ENCODE measurements at places on chromosomes 7 and 10.

- no peak for DNase-seq
These were observed 60.4 kb downstream of the VIPR2 start for GRCh38 chr7:159084069-159084801.

DNA sequence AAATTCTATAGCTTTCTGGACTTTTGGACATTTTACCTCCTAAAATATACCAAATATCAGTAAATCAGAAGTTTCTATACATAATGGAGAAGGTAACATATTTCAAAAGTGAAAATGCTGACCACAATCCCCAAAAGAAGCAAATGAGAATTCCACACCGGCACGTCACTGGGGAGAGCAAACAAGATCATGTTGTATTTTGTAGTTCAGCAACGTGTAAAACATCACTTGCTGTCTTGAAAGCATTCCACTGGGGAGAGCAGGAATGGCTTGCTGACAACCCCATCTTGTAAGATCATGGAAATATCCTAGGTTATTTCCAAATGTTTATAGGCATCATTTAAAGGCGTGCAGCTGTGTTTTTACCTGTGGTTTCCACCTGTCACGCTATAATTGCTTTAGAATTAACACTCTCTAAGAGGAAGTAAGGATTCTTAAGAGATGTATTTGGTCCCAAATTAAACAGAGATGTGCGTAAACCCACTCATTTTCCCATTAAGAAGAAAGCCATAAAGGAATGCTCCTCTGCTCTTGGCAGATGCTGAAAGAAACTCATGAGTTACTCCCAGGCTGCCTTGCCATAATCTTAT lies 397.1 kb upstream of the POT1 start:
- DNase-seq: no peak

DNA sequence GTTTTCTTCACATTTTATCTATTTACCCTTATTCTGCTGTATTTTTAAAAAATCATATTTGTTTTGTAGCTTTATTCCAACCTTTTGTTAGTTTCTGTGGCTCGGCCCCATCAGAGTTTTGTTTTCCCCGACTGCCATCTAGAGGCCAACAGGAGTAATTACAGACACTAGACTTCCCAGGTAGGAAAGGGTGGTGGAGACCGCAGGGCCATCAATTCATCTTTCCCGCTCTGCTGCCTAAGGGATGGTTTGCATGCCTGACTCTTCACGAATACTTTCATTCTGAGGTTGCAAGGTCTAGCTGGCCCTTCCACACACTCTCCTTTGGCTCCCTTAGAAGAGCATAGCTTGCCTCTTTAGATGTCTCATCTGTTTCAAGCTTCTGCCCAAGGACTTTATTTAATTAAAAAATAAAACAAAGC lies 38.3 kb downstream of the LYZL2 start:
- DNase-seq: peak; percentile 63

DNA sequence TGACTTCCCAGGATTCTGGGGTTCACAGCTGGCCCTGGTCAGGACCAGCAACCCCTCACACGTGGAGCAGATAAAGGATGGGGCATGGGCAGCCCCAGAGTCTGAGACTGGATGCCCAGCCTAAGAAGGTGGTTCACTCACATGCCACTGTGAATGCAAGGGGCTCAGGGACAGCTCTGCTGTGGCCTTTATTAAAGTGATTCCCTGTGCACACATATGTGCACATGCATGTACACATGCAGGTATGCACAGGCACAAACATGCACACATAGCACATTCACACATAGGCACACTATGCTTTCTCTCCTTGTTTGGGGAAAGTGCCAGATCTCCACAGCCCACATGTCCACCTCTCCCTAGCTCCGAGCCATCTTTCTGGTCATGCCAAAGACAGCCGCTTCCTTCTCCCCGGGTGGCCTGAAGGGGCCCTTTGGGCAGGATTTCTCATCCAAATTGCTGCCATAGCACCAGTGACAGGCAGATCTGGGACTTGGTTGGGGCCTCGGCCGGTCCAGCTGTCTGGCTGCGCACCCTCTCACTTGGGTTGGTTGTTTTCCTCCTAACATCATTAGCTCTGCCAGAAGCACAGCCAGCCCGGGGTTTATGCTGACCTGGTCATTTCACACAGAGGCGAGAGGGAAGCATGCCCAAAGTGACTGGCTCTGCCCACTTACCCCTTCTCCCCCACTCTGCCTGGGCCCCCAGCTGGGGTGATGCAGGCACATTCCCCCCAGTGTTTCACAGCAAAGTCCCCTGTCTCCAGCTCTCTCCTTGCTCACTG lies 1.4 kb downstream of the GCK start:
- no peak for DNase-seq

DNA sequence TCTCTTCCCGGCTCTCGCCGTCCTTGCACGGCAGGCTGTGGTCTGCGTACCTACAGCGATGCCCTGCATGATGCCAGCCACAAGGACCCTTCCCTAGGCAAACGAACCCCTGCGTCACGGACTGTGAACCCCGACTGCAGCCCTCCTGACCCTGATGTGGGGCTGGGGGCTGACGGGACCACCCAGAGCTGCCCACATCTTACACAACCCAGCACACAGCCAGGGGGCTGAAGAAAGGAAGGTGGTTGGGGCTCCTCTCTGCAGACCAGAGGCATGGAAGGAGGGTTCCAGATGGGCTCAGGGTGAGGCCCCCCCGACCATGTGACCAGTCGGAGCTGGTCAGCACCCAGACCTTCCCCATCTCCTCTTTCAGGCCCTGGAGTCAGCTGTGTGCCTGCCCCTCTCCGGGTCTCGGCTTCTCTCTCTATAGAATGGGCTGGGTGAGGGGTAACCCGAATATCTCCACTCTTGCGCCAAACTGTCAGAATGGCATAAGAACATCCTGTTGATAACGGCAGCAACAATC lies 41.4 kb downstream of the EBF3 start:
- DNase-seq: no peak

GRCh38 chr7:116979430-116979829 lies 26.1 kb downstream of the ST7 start:
- DNase-seq: no peak

GRCh38 chr10:17025444-17026295 lies 103.9 kb downstream of the CUBN start:
- DNase-seq: peak; percentile 97

DNA sequence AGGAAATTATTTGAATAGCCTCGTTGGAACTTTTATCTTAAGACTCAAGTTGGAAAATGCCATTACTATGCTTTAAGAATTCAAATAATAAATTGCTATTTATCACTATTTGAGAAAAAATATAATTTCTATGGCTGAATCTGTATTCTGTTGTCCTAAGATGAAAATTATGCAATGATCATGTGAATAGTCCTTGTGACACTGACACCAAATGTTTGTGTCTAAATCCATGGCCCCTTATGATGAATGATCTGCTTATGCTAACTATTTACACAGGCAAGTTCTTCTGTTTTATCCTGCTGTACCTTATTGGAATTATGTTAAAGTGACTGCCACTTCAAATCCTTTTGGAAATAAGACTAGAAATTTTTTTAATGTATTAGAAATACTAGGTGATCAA lies 208.7 kb downstream of the DOCK4 start:
- DNase-seq: no peak

- DNase-seq: no peak
These were observed 42.6 kb upstream of the CFAP46 start for GRCh38 chr10:132984801-132985545.

DNA sequence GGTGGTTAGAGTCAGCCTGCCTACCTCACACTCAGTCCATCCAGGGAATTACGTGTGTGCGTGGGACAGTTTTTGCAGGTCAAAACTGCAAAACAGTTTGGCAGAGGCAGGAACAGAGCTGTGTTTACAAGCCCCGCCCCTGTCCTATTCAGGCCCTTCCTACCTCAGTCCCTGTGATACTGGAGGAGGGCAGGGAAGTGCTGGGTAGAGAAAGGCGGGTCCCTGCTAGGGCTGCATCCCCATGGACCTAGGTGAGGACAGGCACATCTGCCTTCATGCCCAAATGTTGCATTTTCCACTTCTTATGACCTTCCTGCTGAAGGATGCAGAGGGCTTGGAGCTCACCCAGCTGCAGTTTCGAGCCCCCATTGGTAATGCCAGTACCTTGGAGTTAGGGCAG lies 25.1 kb downstream of the SBDS start:
- no peak for DNase-seq

GRCh38 chr10:121002586-121003205 lies 151.5 kb downstream of the WDR11 start:
- no peak for DNase-seq

GRCh38 chr10:33706191-33706590 lies 371.7 kb upstream of the NRP1 start:
- DNase-seq: no peak

- DNase-seq: no peak
These were observed 310.5 kb upstream of the DGKB start for GRCh38 chr7:15213093-15213492.

GRCh38 chr7:130667593-130668257 lies 823 bp downstream of the COPG2 start:
- DNase-seq: no peak

DNA sequence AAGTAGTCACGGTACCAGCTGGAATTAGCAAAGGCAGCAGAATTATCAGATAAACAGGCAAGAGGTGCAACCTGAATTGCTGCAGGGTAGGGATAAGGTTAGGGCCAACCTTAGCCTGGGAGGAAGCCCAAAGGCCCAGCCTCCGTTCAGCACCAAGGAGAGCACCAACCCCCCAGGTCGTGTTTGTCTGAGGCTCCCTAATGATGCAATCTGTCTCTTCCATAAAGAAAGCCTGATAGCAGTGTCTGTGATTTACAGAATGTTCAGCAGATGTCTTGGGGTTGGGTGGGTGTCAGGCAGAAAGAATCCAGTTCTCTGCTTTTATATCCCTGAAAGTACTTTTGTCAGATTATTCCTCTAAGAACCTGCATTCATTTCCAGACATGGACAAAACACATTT lies 328.4 kb upstream of the AOAH start:
- DNase-seq: peak; percentile 18

- peak; percentile 86 for DNase-seq
These were observed 190.4 kb downstream of the DGKI start for GRCh38 chr7:137656227-137656849.

DNA sequence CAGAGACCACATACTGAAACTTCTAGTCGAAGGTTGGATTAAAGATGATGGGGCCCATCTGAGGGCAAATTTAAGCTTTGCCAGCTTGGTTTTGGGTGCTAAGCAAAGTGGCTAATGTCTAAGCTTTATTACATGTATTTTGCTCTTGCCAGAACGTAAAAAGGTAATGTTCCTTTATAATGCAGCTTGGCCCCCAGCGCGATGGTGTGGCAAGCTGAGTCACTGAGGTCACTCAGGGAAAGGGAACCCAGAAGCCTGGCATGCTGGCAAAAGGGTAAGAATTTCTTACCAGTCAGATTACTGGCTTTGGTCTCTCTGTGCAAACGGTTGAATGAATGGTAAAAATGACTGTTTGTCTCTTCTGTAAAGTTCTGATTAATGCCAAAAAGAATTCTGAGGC lies 158.3 kb upstream of the KCND2 start:
- no peak for DNase-seq

DNA sequence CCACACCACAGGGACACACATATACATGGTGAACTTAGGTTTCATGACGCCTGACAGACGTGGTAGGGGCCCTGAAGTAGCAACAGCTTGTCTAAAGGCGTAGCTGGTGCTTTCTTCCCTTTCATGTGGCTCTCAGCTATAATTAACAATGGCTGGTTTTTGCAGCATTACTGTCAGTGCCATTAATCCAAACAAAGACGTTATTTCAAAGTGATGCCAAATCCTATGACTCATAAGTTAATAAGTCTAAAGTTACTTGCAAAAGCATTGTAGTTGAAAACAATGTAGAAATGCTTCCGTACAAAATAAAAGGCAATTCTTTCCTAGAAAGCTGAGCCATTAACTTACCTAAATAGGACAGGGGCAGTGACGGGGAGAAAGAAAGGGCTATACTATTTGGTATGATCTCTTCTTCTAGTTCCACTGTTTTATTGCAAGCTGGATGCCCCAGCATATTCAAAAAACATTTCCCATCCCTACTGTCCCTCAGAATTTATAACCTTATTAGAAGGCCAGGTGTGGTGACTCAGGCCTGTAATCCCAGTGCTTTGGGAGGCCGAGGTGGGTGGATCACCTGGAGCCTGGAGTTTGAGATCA lies 105.4 kb downstream of the ODAD2 start:
- no peak for DNase-seq

- peak; percentile 14 for DNase-seq
These were observed 21.6 kb upstream of the KLF6 start for GRCh38 chr10:3806603-3807002.

DNA sequence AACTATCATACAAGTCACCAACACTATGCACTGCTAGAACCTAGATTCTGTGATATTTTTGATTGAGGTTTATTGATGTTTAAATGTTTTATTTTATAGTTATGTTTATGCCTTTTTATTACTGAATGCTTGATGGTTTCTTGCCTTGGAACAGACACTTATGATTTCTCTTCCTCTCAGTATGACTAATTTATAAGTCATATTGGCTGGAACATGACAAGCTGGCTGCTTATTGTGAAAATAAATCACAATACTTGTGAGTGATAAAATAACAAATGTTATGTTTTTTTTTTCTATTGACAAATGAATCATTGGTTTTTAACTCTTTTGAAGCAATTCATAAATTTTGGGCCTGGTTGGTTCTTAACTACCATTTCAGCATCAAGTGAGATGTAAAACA lies 142.0 kb upstream of the MALRD1 start:
- DNase-seq: no peak

DNA sequence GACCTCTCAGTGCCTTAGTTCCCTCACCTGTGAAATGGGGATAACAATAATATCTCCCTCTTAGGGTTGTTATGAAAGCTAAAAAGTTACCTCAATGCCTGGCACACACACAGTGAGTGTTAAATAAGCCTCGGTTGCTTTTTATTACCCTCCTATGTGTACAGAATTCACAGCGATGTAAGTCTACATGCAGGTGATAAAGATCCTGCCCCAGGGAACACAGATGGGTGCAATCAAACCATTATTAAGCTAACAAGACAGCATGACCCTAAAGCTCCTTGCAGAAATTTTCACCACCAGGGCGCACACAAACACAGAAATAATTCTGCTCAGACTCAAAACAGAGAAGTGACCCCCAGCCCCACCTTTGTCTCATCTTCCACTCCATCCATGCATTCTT lies 261.9 kb downstream of the SNX10 start:
- no peak for DNase-seq

DNA sequence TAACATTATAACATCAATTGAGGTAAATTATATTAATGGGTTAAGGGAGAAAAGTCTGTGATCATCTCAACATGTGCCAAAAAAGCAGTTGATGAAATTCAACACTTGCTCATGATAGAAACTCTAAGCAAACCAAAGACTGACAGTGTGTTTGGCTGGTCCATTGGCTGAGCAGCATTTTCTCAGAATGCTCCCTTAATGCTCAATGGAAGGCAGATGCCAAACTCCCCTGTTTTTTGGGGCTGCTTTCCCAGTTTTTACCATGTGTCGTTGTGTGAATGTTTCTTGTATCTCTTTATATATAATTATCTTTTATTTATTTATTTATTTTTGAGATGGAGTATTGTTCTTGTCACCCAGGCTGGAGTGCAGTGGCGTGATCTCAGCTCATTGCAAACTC lies 114.7 kb downstream of the SEC23IP start:
- no peak for DNase-seq

- no peak for DNase-seq
These were observed 24.7 kb upstream of the ADCYAP1R1 start for GRCh38 chr7:31027161-31027965.
